ENCODE measurements at places on chromosomes 12 and 14.

DNA sequence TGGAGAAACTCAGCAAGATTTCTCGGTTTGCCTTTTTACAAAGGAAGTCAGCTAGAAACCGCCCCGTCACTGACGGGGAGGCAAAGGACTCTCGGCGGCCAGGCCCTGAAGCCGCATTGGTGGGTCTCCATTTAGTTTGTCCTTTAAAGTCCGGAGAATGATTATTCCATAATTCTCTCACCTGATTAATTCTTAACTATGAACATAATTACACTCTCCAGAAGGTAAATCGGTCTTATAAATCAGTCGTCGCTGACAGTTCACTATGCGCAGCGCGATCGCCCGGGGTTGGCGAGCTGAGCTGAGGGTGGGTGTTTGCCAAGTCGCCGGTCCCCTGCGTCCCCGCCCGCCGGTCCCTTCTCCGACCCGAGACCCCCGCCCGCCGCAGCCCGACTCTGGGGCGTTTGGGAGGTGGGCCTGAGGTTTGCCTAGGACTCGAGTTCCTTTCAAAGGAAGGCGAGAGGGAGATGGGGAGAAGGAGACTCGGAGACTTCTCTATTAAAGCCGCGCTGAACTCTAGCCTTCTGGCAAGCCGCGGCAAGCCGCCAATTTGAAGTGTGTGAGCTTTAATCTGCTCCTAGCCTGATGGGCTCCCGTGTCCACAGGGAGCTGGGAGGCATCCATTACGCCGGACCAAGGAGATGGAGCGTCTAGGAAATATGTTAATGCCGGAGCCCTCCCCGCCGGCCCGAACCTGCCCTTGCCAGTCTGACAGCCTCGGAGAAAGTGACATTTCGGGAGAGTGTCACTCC is 392.9 kb downstream of the NOVA1 start:
- peak; percentile 49 for DNase-seq

GRCh38 chr14:90807060-90807459 is 9.2 kb downstream of the TTC7B start:
- DNase-seq, result no peak

- DNase-seq, result no peak
Measured at GRCh38 chr12:98296462-98297079, 218.8 kb upstream of the TMPO start.

DNA sequence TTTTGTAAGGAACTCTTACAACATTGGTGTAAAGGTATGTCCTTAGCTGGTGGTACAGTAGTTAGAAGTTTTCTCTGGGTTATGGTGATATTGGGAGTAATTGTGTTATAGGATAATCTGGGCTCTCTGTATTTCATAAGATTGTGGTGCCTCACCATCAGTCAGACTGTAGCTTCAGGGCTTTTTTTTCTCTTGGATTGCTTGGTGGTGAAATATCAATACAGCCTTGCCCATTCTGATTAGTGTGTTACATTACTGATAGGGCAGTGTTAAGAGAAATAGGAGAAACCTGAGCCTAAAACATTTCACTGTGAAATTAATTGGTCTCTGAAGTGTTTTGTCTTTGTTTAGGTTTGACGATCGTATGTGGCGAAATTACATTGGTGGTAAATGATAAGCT is 71.0 kb downstream of the RCOR1 start:
- DNase-seq, result no peak

GRCh38 chr14:102819176-102819628 is 42.0 kb downstream of the TRAF3 start:
- no peak for DNase-seq

- peak; percentile 91 for DNase-seq
Measured at GRCh38 chr12:87323369-87323768, 705.8 kb downstream of the C12orf50 start.

DNA sequence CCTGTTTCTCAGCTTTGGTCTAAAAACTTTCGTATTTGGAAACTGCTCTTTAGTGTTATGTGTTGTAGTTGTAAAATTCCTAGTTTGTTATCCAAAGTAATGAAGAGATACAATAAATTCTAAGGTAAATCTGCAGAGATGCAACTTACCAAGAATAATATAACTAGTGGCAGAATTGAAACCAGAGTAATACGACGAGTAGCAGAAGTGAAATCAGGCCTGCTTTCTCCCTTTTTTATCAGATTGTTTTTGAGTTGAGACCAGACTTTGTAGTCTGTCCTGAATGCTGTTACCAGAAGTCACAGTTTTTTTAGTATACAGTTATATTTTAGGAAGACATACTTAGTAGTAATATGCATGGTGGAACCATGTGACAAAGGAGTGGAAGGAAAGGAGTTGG is 12.5 kb downstream of the PAPOLA start:
- no peak for DNase-seq

Measured in endothelial cell of umbilical vein (primary cell).